ENCODE measurements at places on chromosomes 3 and 15. TPM values are rescaled to one million over a fixed set of nuclear protein-coding genes. Genes with fewer than 3 reads are reported as not detected.

Gene USP4
- 36.1 TPM for polyA plus RNA-seq

Gene MYL3
- polyA plus RNA-seq = not detected

Gene CHCHD4
- 7.4 TPM for polyA plus RNA-seq

Gene DNASE1L3
- polyA plus RNA-seq = not detected

Gene FBXL22
- 0.70 TPM for polyA plus RNA-seq

Gene TRH
- not detected for polyA plus RNA-seq

Gene ZMYND10
- polyA plus RNA-seq = 1.1 TPM

Gene STAC
- polyA plus RNA-seq = 0.19 TPM

Gene TMEM207
- polyA plus RNA-seq = not detected

Gene TGM5
- polyA plus RNA-seq = not detected

Gene SPINK8
- polyA plus RNA-seq = not detected
